ENCODE measurements at places on chromosomes 11 and 22.

- no peak for DNase-seq
These were observed 86.1 kb upstream of the SPON1 start for GRCh38 chr11:13876423-13876822.

- DNase-seq = no peak
These were observed 63.8 kb upstream of the RRAS2 start for GRCh38 chr11:14422814-14423182.

DNA sequence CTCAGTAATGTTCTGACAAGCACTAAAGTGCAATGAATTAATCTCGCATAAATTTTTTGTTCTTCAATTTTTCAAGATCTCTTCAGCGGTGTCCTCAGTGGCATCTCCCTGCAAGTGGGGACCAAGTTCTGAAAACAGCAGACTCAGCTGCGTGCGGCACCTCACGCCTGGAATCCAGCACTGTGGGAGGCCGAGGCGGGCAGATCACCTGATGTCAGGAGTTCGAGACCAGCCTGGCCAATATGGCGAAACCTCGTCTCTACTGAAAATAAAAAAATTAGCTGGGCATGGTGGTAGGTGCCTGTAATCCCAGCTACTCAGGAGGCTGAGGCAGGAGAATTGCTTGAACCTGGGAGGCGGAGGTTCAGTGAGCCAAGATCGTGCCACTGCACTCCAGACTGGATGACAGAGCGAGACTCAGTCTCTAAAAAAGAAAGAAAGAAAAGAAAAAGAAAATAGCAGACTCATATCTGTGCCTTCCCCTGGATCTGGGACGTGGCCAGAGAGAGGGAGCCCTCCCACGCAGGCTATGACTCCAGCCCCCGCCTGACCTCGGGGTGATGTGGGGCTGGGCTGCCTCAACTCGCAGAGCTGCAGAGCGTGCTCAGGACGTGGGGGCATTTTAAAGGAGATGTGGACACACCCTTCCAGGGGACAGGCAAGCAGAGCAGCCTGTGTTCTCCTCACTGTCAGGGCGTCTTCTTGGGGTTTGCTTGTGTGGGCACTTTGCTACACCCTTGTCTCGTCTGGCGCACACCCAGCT lies 346.6 kb downstream of the BRD1 start:
- DNase-seq = no peak

DNA sequence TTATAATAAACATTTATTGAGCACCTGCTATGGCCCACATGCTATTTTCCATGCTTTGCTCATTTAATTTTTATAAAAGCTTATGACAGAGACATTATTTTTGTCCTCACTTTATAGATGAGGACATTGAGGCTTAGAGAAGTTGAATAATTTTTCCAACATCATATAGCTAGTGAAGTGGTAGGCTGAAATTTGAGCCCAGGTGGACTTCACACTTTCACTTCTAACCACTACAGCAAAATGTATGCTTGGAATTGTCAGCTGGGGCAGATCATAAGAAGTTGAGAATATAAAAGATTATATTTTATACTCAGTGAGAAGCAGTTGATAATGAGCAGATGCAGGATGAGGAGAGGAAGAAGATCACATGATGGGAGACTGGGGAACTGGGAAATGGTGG lies 146.1 kb downstream of the LDLRAD3 start:
- DNase-seq = no peak

DNA sequence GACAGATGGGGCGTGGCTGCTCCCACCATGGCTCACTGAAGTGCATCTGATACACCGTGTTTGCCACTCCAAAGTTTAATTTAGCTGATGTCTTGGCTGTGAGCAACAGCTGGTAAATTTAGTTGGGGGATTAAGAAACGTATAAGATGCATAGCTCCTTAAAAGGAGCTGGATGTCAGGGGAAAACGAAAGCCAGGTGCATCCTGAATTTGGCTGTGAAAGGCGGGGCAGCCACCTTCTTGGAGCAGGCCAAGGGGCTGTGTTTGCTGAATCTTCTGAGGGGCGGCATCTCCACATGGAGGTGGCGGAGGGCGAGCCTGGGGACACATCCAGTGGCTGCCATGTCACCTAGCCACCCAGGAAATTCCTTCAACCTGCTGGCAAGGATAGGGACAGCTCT lies 20.7 kb upstream of the NCF4 start:
- no peak for DNase-seq

- no peak for DNase-seq
These were observed 6.5 kb upstream of the CERK start for GRCh38 chr22:46744581-46744980.

GRCh38 chr11:6516865-6517264 lies 19.8 kb downstream of the DNHD1 start:
- no peak for DNase-seq

- DNase-seq = no peak
These were observed 110.7 kb upstream of the CLMP start for GRCh38 chr11:123305601-123306375.

DNA sequence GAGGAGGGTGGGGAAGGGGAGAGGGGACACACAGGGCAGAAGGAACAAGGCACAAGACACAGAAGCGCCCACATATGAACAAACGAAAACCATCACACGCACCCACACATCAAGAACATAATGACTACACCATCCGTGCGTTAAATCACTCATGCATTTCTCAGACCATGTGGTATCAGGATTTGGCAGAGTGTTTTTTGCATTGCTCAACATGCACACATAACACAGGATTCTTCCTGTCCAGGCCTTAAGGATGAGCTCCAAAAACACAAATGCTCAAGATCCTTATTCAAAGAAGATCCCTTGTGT lies 309.5 kb downstream of the CADM1 start:
- DNase-seq = no peak

GRCh38 chr11:132142121-132142520 lies 771.7 kb downstream of the NTM start:
- no peak for DNase-seq
